Endothelial cell of umbilical vein (primary cell): ENCODE measurements at places on chromosomes 4 and X. TPM values are rescaled to one million over a fixed set of nuclear protein-coding genes. Genes with fewer than 3 reads are reported as not detected.

DNA sequence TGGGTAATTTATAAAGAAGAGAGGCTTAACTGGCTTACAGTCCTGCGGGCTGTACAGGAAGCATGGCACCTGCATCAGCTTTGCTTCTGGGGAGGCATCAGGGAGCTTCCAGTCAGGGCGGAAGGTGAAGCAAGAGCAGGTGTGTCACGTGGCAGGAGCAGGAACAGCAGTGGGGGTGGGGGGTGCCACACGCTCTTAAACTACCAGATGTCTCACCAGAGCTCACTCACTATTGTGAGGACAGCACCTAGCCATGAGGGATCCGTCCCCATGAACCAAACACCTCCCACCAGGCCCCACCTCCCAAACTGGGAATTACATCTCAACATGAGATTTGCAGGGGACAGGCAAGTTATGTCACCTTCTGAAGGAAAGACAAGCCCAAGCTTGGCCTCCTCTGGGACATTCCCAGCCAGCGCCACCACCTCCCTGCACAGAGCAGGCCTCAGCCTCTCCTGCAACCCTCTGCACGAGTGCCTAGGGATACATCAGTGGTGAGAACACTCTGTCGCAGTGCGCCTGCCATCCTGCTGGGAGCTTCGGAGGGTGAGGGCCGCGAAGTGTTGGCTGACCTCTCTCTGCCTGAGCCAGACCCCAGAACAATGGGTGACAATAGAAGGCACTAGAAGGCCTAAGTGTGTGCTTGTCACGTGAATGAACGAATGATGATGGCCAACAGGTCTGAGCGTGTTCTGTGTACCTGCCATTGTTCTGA, 244.3 kb downstream of the EVC2 start:
- DNase-seq = no peak

DNA sequence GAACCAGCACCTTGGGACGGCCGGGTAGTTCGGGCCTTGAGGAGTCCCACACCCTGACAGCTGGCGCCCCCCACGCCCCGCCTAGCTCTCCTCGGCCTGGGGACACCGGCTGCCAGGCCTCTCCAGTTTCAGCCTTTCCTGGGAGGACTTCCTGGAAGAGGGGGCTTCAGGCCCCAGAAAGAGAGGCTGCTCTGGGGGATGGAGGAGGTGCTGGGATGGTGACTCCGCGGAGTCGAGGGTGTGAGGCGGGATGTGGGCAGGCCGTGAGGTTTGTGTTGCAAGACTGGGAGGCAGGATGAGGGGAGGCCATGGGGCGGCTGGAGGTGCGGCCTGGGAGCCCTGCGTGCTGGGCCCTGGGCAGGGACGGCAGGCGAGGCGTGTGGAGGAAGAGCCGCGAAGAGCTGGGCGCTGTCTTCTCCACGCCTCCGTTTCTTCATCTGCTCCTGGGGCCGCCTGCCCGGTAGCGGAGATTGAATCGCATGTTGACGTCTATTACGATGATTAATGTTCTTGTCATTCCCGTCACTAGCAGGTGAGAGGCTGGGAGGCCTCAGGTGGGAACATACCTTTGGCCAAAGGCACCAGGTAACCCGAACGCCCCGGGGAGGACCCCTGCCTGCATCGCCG, 918 bp upstream of the FGFRL1 start:
- peak; percentile 42 for DNase-seq

DNA sequence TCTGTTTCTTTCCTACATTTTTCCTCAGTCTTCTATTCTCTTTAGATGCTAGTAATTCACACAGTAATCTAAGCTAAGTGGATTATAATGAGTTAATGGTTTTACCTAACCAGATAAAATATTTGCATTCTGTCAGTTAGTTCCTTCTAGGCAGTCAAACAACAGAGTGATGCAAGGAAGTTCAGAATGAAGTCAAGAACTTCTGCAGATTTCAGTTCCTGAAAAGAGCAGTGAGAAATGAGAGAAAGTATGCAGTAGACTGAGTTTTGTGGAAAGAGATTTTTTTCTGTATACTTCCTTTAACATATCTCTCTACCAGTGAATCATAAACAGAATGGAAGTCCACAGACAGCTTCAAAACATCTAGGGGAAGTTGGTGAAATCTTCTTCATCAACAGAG, 774.0 kb upstream of the POU3F4 start:
- DNase-seq = no peak

DNA sequence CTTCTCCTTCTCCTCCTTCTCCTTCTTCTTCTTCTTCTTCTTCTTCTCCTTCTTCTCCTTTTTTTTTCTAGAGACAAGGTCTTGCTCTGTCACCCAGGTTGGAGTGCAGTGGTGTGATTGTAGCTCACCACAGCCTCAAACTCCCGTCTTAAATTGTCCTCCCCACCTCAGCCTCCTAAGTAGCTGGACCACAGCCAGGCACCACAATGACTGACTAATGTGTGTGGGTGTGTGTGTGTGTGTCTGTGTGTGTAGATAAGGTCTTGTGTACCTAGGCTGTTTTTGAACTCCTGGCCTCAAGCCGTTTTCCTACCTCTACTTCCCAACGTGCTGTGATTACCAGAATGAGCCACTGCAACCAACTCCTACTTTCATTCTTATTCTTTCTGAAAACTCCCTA, 390.9 kb downstream of the ADAM29 start:
- DNase-seq = no peak

- no peak for DNase-seq
Measured at GRCh38 chrX:17299206-17299605, 75.8 kb upstream of the NHS start.

GRCh38 chrX:87583679-87584078, 66.1 kb downstream of the KLHL4 start:
- peak; percentile 33 for DNase-seq

GRCh38 chr4:176451443-176451842, 131.7 kb downstream of the SPCS3 start:
- no peak for DNase-seq

The TKTL1 gene
- polyA plus RNA-seq = 0.03 TPM in 1 of 2 replicates, not detected in the other

- DNase-seq = no peak
Measured at GRCh38 chr4:182245541-182246215, 2.5 kb downstream of the TENM3 start.

DNA sequence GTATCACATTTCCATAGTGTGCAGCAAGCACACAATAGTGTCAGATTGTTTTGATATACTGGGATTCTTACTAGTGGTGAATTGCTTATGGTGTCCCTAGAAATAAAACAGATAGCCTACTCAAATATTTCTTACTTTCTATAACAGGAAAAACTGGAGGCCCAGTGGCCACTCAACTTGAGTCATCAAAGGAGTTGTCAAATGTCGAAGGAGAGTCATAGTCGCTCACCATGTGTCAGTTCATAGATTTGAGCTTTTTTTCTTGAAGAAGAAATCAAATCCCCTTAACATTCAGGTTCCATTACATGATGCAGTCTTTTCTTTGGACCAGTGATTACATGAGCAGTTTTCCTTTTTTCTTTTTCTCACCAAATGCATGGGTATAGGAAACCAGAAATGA, 1271.0 kb downstream of the RAPGEF2 start:
- no peak for DNase-seq
